ENCODE measurements at places on chromosomes 5 and 9. TPM values are rescaled to one million over a fixed set of nuclear protein-coding genes. Genes with fewer than 3 reads are reported as not detected.

DNA sequence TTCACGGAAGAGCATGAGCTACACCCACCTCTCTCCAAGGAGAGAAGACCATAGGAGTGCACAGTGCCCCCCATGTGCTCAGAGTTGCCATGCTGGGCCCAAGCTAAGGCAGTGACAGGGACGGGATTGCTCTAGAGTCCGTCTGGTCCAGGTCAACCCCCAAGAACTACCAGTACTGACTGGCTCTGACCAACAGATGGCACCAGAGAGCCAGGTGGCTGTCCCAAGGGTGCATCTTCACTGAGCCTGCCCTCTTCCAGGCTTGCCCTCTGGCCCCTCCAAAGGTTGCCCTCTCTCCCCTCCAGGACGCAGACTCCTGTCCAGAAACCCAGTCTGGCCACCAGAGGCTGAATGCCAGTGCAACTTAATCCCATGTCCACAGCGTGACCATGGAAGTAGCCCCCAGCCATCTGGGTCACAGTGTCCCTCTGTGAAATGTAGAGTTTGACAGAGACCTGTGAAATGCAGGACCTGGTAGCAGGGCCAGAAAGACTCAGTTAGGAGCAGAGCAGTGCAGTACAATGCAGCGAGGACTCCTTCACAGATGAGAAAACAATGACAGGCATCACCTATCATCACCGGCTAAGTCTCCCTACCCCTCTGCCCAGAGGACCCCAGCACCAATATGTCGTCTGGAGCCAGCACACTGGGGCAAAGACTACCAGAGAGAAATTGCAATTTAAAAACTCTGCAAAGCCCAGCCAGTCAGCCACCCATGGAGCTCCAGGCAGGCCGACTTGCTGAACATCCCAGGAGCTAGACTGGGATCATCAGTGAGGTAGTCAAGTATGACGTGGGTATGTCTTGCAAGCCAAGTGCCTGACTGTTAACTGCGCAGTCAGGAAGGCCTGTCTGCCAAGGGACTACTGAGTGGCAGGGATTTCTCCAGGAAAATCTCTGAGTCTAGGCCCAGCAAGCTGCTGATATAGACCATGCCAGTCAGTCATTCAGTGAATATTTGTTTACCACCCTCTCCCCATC is 7.7 kb upstream of the SKP1 start:
- DNase-seq, result peak; percentile 56

DNA sequence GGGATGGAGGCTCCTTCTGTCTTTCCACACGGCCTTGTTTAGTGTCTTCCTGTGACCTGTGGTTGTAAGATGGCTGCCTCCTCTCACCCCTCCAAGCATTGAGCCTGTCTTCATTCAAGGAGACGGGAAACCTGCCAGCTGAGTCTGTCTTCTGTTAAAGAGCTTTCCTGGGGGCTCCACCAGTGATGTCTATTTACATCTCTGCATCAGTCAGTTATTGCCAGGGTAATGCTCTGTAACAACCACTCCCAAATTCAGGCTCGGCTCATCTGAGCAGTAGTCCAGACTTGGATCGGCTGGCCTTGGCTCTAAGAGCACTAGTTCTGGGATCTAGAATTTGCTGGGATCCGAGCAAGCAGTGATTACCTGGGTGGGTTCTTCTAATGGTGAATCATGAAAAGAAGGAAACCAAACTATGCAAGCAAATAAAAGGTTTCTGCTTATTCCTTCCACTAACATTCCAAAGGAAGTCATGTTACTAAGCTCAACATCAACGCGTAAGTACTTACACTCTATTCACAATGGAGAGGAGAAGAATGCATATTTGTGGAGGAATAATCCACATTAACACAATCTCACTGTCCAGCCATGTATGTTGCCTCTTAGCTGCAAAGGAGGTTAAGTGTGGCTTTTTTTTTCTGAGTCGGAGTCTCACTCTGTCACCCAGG is 61.7 kb downstream of the GALNT12 start:
- DNase-seq, result no peak

DNA sequence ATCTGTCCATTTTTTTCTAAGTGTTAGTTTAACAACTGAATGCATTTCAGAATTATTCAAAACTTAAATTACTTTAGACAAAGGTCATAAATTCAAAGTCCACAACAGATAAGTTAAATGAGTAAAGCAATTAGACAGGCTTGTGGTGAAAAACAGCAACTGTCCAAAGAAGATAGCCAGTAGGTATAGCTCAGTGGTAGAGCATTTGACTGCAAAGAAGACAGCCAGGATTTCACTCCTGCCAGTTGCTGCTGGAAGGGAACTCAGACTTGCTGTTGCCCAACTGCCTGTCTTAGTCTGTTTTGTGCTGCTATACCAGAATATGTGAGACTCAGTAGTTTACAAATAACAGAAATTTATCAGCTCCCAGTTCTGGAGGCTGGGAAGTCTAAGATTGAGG is 10.0 kb downstream of the FANCC start:
- DNase-seq, result no peak

- DNase-seq, result no peak
Observed at GRCh38 chr5:109921735-109922380, 232.1 kb downstream of the MAN2A1 start.

DNA sequence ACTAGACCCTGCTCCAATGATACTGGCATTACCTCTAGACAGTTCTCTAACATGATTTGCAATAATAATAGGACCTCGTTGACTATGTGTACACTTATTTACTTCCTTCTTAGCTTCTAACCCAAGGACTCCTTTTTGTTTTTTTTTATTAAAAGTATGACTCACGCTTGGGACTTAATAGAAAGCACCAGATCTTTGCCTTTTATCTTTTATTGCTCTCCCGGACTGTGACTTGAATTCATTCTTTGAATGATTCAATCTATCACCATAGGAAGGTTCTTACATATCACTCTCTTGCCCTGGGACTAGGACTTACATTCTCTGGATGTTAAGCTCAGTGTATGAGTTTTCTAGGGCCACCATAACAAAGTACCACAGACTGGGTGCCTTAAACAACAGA is 9.0 kb downstream of the C9 start:
- DNase-seq, result no peak

RHOBTB3 gene
- total RNA-seq, result 447 TPM

EQTN gene
- not detected for total RNA-seq

DNA sequence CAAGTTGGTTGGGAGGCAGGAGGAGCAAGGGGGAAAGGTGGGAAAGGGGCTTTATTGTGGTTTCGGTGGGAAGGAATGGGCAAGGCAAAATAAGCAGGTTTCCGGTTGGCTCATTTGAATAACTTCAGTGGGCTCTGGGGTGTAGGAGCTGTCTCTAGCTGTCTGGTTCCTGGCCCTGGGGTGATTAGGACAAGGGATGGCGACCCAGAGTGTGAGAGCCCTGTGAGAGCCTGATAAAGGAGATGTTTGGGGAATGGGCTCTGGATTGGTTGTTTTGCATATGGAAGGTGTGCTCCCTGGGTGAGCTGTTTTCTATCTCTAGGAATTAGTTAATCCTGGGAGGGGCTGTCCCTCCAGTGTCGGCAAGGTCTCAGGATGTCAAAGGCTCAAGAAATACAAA is 15.4 kb downstream of the ANKRD34B start:
- DNase-seq, result no peak

DNA sequence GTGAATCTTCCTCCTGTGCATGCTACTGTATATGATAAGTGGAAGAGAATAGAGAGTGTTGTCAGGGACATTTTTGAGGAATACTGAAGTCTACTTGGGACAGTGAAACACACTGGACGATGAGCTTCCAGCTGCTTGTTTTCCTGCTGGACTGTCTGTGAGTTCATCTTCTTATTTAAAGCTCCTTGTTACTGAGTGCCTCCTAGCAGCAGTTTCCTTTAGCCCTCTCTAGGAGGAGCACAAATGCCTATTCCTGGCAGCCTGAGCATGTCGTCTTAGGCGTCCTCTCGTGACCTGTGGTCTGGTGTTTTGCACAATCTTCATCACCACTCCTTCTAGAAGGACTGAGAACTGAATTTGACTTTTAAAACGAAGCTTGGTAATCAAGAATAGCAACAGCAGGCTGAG is 43.8 kb downstream of the ANKRD33B start:
- peak; percentile 72 for DNase-seq

DNA sequence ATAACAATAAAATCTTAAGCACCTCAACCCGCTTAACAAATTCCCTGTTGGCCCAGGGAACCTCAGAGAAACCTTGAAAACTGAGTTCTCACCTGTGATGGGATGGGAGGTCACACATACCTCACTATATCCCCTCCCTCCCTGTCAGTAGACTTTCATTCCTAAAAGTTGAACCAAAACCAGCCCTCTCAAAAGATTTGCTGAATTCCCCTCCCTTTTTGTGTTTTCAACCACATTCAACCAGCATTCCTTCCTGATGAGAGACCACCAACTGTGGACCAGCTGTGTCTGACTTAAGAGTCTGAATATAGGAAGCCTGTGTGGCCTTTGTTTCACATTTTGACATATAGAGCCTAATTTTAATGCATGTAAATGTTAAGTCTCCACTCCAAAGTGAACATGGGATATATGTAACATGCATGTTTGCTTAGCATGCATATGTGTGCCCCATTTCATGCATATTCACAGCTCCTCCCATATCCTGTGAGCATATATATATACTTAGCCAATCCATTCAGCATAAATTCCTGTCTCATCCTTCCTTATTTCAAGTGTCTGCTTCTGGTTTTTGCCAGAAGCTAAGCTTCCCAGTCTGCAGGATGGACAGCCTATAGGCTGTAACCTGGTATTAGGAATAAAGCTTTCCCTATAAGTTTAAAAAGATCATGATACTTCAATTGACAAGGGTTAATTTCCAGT is 604.6 kb downstream of the PTPRD start:
- no peak for DNase-seq

CCDC171 gene
- total RNA-seq, result 2.5 TPM

- DNase-seq, result no peak
Observed at GRCh38 chr9:34526026-34526425, 3.2 kb upstream of the ENHO start.

DNA sequence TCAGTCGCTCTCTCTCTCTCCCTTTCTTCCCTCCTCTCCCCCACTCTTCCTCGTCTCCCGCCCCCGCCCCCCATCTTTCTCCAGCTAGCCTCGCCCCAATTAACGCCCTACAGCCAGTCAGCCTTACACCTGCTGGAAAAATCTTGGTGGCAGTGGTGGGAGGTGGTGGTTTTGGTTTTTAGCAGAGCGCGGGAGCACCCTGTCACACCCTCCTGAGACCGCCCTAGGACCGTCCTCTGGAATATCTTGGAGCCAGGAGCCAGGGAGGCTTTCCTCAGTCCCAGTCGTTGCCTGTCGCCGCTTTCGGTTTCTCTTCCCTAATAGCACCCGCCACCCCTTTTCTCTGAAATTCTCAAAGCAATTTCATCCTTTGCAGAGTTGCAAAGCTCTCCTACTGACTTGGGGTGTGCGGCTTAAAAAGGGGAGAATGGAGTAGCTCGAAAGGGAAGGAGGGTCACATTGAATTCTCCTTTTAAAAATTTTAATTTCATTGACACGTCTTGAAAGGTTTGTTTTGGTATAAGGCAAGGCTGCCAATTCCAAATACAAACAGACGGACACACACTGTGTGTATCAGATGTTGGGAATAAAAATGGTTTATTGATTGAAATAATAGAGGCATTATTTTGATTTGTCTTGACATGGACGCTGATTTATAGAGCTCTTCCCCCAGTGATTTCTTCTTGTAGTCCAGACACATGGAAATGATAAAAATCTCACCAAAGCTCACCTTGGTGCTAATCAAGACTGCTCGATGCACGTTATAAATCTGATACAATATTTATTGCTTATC is 301.3 kb downstream of the PARP8 start:
- no peak for DNase-seq

GRCh38 chr5:888638-889035 is 4.0 kb downstream of the BRD9 start:
- no peak for DNase-seq

PCDHB12 gene
- under 0.01 TPM for total RNA-seq

DNA sequence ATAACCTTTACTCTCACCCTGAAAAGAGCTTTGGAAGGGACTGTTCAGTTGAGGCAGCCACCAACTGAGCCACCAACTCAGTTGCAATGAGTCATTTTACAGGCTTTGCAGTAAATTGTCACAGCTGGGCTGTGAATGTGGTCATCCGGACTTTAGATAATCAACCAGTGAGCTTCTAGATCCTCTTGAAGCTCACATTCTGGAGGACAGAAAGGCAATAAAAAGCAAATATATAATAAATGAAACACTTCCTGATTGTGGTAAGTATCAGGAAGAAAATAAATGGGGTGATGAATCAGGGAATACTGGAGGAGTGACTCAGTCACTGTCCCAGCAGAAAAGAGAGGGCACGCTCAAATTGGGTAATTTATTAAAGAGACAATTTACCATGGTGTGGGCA is 13.2 kb upstream of the C5orf58 start:
- peak; percentile 32 for DNase-seq

DNA sequence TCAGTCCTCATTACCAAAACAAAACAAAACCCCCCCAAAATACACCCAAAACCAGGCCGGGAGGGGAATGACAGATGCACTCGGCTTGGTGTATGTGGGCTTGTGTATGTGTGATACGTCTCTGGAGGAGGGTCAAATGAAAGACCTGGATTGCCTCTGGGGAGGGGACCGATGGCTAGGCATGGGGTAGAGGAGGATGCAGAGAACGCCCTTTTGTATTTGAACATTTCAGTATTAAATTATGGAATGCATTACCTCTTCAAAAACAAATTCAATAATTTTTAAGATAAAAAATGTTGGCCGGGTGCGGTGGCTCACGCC is 61.4 kb downstream of the LMX1B start:
- no peak for DNase-seq

DNA sequence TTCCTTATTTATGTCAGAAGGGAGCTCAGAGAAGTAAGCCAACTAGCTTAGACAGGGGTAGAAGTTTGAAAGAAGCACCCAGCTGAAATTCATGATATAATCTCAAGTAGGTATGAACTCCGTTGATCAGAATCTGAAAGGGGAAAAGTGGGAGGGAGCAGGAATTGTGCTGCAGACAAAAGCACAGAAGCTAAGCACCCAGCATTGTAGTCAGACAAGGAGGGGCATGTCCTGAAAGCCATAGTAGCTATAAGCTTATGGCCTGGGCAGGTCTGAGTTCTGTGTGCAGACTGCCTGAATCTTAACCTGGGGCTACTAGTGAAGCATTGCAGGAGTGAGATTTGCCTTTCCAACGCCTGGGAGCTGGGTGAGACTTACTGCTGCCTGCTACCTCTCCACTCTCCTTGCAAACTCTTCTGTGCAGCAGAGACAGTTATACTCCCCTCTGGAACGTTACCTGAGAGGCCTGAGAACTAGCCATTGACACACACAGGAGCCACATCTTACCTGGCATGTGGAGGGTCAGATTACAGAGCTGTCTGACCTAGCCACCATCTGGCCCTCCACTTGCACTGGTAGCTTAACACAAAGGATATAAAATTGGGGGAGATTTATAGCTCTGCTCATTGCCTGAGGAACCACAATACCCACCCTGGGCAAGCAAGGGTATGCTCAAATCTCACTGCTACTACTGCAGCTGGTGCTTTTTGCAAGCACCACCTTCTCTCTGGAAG is 9.8 kb upstream of the CYLC2 start:
- no peak for DNase-seq
